ENCODE measurements at places on chromosomes 2 and 18.

GRCh38 chr2:15359716-15360531 is 201.2 kb downstream of the NBAS start:
- DNase-seq: no peak

DNA sequence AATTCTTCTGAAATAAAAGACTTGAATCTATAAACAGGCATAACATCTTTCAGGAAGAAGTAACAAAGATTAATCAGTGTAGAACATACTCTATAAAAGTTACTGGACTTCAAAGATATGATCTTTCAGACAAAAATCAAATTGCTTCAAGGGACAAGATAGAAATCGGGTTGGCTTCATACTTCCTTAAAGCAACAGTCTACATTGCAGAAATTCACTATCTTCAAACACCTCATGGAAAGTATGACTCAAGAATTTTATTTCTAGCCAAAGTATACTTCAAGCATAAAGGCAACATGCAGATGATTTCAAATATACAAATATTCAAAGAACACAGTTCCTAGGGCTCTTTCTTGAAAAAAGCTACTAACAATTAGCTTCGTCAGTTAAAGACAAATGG is 240.7 kb downstream of the SRBD1 start:
- DNase-seq: peak; percentile 65

- no peak for DNase-seq
Measured at GRCh38 chr2:136990316-136990715, 225.0 kb downstream of the THSD7B start.

GRCh38 chr18:45938488-45938935 is 28.6 kb downstream of the EPG5 start:
- no peak for DNase-seq

GRCh38 chr2:29463181-29463900 is 348.1 kb downstream of the CLIP4 start:
- DNase-seq: no peak

DNA sequence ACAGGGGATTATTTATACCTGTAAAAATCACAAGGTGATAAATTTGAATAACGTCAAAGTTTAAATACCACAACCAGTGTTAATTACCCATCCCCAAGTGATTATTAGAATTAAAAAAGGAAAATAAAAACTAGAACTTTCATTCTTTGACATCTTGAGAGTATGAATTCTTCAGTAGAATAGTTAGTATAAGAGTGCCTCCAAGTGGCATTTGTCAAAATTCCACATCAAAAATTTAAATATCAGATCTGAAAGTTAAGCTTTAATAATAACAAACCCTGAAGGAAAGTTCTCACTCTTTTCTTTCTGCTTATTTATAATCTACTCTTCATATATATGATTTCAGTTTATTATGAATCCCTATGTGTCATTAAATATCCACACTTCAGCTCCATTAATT is 273.7 kb upstream of the KYNU start:
- no peak for DNase-seq

- no peak for DNase-seq
Measured at GRCh38 chr2:5040571-5040970, 651.6 kb upstream of the SOX11 start.

- no peak for DNase-seq
Measured at GRCh38 chr2:52995424-52995823, 772.2 kb upstream of the CHAC2 start.

DNA sequence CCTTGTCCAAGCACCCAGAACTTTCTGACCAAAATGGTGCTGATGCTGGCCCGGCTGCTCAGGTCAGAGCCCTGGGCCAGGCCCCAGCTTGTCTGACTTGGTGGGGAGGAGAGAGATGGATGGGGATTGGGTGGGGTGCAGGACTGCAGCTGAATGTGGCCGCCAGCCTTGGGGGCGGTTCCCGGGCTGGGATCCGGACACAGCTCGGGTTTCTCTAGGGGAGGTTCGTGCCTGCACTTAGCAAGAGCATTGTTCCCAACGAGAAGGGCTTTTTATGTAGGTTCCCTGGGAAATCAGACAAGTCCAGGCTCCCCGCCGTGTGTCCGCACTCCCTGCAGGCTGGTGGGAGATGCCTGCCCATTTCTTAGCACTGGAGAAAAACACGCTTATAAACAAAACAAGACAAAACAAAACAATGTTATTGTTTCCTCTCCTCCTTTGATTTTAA is 50.5 kb upstream of the HS6ST1 start:
- DNase-seq: no peak

DNA sequence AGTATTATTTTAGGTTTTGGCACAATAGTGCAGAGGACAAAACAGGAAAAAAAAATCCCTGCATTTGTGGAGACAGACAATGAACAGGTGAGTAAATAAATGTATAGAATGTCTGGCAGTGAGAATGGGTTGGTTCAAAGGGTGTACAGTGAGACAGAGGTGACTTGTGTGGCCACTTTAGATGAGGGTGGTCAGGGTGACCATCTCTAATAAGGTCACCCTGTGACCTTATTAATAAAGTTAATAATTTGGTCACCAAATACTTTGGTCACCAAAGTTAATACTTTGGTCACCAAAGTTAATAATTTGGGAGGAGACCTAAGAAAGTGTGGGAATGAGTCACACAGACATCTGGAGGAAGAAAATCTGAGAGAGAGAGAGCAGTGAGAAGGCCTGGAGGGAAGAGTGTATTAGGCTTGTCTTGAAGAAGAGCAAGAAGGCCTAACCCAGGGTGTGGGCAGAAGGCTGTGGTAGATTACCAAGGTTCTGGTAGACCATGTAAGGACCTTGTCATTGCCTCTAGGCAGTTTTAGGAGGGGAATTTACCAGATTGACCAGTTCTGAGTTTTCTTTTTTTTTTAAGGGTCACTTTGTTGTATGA is 1368.4 kb upstream of the CELF4 start:
- DNase-seq: no peak

- DNase-seq: no peak
Measured at GRCh38 chr2:38064801-38065501, 11.0 kb downstream of the CYP1B1 start.

DNA sequence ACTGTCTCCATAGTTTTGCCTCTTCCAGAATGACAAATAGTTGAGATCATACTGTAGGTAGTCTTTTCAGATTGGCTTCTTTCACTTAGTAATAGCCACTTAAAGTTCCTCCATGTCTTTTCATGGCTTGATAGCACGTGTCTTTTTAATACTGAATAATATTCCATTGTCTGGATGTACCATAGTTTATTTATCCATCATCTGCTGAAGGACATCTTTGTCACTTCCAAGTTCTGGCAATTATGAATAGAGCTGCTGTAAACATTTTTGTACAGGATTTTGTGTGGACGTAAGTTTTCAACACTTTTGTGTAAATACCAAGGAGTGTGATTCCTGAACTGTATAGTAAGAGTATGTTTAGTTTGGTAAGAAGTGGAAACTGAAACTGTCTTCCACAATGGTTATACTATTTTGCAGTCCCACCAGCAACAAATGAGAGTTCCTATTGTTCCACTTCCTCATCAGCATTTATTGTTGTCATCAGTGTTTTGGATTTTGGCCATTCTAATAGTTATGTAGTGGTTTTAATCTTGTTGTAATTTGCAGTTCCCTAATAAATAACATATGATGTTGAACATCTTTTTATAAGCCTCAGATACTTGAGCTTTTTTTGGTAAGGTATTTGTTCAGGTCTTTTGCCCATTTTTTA is 18.9 kb downstream of the LTBP1 start:
- DNase-seq: no peak

- DNase-seq: no peak
Measured at GRCh38 chr2:109349503-109350465, 220.8 kb downstream of the SH3RF3 start.

- DNase-seq: peak; percentile 16
Measured at GRCh38 chr2:123086613-123087385, 938.3 kb upstream of the CNTNAP5 start.

DNA sequence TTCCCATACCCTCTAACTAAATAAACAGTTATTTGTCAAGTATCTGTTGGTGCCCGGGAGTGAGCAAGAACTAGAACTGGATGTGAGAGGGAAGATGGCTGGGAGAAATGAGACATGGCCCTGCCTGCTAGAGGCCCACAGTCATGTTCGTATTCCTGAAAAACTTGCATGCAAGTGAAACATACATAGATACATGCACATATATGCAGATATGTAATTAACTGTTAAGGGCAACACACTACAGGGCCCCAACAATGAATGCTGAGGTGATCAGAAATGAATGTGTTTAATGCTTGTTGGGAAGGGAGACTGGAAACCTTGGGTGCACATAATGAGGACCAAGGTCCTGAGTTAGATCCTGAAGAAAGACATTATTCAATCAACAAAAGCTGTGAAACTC is 49.8 kb downstream of the ADD2 start:
- no peak for DNase-seq

- no peak for DNase-seq
Measured at GRCh38 chr2:3608373-3609278, 13.7 kb downstream of the COLEC11 start.

- DNase-seq: no peak
Measured at GRCh38 chr2:8568543-8569302, 113.1 kb upstream of the ID2 start.

DNA sequence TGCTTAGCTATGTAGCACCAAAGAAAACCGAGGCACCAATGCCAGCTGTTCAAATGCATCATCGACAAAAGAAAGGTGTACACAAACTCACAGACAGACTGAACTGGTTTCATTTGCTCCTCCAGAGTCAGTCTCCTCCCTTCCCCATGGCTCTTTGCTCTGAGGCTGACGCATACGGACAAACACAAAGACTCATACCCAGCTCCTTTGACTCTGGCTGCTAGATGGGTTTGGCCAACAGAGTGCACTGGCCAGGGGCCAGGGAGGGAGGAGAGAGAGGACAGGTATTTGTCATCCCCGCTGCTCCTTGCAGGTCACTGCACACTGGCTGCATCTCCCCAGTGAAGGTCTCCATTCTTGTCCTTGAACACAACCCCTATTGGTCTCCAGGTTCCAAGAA is 40.7 kb downstream of the DNER start:
- no peak for DNase-seq

GRCh38 chr2:147356157-147356556 is 488.7 kb upstream of the ACVR2A start:
- no peak for DNase-seq

- no peak for DNase-seq
Measured at GRCh38 chr2:59259913-59260312, 1018.8 kb upstream of the FANCL start.

GRCh38 chr18:70621710-70622109 is 332.9 kb downstream of the SOCS6 start:
- DNase-seq: peak; percentile 95

- no peak for DNase-seq
Measured at GRCh38 chr2:217501887-217502286, 500.9 kb downstream of the TNS1 start.

GRCh38 chr2:45869165-45869501 is 217.7 kb downstream of the PRKCE start:
- DNase-seq: no peak

DNA sequence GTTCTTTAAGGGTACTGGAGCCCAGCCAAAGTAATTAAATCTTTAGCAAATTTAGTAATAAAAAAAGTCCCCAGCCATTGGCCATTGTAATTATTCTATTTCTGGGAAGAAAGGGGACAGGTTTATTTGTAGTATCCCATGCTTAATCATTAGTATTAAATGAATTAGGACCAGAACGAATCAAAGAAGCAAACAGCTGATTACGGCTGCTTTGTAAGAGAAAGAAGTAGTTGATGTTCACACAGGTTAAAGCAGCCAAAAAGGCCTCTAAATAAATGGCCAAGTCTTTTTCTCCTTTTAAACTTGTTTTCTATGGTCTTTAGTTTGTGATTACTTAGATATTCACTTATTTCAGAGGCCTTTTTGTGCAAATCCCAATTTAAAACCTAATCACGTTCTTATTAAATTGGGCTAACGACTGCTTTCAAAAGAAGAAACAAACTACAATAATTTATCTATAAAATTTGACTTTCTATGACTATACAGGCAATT is 48.6 kb upstream of the DNAH7 start:
- no peak for DNase-seq

- DNase-seq: no peak
Measured at GRCh38 chr2:105889046-105889445, 144.3 kb downstream of the NCK2 start.

DNA sequence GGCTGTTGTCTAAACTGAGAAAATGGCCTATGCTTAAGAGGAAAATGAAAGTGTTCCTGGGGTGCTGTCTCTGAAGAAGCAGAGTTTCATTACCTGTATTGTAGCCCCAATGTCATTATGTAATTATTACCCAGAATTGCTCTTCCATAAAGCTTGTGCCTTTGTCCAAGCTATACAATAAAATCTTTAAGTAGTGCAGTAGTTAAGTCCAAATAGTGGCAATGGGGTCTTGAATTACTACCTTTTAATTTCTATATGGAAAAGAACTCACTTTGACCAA is 13.8 kb upstream of the ALLC start:
- DNase-seq: no peak

DNA sequence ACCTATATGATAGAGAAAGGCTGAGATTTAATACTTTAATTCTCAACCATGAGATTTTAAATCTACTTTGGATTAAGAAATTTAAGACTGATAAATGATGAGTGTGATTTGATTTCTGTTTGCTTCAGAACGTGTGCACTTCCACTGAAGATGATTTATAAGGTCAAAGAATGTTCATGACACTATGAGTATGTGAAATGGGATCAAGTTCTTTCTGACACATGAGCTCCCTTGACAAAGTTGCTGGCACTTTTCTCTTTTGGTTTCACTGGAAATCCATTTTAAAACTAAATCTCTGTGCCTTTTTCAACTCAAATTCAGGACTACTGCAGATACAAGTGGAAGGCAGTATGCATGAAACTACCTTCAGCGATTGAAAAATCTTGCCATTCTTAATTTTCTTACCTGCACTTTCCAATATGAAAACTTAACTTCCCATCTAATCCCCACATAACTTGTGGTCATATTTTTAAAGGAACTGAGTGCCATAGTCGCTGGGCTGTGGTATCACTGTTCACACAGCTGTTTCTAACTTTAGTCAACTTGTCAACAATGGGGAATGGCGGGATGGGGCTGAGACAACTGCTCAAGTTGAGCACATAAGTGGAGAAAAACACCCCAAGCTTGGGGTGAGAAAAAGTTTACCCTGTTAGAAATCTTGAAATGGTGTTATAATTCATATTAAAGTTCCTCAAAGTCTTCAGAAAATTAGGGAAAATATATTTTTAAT is 51.8 kb upstream of the TTN start:
- no peak for DNase-seq

DNA sequence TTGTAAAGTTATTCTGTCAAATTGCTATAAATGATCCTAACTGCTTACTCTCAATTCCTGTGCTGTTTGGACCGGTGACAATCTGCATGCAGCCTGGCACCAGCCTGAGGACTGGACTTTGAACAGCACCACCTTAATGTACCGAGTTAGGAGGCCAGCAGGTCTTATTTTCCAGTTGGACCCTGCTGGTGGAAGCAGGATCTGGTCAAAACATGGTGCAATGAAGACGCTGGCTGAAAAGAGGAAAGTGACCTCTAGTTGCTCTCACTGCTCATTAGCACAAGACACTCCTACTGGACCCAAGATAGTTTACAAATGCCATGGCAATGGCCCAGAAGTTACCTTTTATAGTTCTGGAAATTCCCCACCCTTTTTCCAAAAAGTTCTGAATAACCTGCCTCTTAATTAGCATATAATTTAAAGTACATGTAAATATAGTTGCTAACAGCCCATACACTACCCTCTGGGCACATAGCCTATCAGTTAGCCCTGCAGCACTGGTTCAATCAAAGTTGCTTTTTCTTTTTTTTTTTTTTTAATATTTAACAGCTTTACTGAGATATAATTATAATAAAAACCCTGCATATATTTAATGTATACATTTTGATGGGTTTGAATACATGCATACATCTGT is 35.8 kb downstream of the RBKS start:
- DNase-seq: no peak

Data from hematopoietic multipotent progenitor cell treated with erythropoietin and hydrocortisone succinate and interleukin-3 and kit ligand, for 6 days (in vitro differentiated cells).